ENCODE measurements at places on chromosomes 11 and 22.

DNA sequence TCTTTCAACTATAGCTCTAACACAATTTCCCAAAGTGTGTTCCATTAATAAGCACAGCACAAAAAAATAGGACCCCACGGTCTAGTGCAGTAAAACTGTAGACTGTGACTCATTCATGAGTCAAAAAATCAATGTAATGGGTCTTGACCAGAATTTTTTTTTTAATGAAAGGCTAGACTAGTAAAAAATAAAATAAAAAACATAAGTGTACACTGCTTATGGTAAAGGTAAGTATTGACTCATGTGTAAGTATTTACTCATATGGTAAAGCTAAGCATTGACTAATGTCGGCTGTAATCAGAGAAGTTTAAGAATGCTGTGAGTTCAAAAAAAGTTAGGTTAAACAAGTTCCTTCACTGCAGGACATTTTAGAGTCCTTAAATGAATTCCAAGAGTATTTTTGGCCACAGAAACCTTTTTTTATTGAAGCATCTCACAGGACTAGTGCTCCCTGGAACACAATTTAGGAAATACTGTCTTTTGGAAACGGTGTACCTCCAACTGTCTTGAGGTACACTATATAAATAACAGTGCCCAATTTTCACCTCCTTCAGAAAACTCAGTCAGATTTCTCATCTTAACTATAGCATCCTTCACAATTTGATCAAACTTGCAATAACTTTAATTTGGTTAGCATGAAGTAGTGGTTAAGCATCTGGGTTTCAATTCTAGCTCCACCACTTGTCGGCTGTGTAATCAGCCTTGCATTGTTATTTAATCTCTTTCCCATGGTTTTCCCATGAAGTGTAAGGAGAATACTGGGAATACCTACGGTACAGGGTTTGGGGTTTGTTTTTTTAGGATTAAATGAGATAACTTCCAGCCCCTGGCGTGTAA is 2.1 kb downstream of the CCDC73 start:
- DNase-seq = no peak

DNA sequence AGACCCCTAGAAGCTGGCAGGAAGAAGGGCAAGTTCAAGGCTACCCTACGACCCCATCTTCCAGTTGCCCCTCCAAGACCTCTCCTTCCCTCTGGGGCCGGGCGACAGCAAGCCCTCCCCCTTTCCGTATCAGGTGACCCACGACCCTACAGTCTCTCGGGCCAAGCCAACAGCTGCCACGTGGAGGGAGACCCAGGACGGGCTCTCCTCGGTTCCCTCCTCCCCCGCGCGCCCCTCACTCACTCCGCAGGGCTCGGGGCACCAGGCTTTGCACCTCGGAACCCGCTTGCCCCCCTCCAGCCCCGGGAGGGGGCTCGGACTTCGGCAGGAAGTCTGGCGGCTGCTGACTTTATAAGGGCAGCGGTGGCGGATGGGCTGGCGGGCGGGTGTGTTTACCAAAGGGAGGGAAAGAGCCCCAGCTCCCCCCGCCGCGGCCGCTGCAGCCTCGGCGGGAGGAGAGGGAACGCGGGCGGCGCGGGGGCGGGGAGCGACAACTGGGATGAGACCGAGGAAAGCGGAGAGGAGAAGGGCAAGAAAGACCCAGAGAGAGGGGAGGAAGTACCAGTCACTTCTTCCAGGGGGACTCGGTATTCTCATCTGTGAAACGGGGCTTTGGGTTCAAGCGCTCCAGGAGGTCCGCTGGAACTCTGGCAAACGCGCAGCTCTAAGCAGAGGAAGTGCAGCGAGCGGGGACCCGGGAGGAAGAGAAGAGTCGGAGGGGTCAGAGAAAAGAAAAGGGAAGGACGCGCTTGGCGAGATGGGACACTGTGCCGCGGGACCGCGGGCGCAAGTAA is 767 bp downstream of the SLC43A1 start:
- DNase-seq = peak; percentile 22

GRCh38 chr11:44030996-44031395 is 16.8 kb upstream of the ACCSL start:
- DNase-seq = no peak

DNA sequence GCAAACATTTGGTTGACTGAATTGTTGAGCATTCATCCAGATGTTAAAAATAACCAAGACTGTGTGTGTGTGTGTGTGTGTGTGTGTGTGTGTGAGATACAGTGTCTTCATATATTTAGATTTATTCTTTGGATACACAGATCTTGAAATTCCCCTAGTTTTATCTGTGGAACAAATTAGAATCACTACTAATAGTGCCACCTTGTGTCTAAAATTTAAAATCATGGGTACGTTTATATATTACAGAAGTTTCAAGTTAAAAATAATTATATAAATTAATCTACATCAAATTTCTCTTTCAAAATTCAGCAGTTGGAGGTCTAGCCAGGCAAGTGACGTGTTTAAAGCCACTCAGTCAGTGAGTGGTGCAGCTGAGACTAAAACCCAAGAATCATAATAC is 1566.2 kb upstream of the TENM4 start:
- no peak for DNase-seq

DNA sequence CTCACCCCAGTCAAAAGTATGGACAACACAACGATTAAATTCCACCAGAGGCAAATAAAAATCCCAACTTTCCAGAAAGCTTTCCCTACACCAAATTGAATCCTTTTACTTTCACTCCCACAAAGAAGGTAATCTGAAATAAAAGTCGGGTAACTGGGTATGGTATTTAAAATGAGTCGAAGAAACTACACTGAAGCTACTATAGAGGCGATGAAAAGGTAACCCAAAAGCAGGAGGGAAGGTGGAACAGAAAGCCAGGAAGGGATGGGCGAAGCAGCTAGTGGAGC is 1.1 kb downstream of the PICALM start:
- no peak for DNase-seq

GRCh38 chr22:22930571-22931556 is 43.2 kb downstream of the IGLL5 start:
- DNase-seq = no peak

- no peak for DNase-seq
These were observed 35.2 kb upstream of the FIBIN start for GRCh38 chr11:26958702-26959049.

GRCh38 chr11:76131671-76132631 is 74.4 kb downstream of the WNT11 start:
- no peak for DNase-seq

GRCh38 chr11:11722861-11723260 is 101.1 kb upstream of the GALNT18 start:
- DNase-seq = no peak

GRCh38 chr22:20526628-20527355 is 19.4 kb downstream of the MED15 start:
- DNase-seq = no peak

GRCh38 chr22:35128637-35129036 is 62.7 kb downstream of the ISX start:
- no peak for DNase-seq

GRCh38 chr11:32288276-32288675 is 147.1 kb downstream of the WT1 start:
- no peak for DNase-seq

DNA sequence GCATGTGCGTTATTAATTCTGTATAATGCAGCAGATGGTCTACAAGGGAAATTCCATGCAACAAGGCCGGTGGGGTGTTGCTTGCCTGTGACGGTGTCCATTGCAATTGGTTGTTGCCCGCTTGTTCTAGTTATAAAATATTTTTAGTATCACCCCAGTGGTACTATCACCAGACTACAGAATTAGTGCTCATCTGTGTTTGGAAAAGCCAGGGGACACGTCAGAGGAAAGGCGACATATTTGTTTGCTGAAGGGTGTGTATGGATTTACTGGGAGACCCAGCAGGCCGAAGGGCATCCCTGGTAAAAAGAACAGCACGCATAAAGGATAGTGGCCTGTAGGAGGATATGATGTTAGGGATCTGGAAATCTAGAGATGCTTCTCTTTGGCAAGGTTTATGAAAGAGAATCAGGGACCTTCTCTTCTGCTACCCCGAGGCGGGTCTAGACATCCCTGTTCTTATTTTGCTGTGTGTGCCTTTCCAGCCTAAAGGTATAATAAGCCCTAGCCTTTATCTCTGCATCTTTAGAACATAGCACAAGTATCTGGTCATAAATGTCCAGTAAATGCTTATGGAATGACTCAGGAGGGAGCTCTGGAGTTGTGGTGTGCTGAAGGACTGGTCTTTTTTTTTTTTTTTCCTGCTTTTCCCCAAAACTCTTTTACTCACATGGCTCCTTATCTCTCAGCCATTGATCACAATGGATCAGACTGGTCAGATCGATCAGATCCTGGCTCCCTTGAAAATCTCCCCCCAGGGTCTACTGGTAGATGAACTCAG is 90.9 kb downstream of the LDLRAD3 start:
- no peak for DNase-seq

DNA sequence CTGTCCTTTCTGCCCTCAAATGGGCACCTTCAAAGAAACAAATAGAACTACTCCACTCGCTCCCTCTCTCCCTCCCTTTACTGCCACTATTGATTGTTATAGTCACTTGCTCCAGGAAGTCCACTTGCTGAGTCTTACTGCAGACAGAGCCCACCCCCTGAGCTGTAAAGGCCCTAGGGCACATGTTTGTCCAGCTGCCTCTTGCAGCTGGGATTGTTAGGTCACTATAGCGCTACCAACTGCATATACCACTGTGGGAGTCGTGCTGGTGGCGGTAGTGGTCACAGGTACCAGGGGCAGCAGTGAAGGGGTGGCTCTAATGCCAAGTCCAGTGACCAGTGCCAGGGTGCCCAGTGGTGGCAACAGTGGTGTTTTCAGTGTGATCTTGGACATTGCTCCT is 4.4 kb upstream of the SREBF2 start:
- peak; percentile 68 for DNase-seq

- no peak for DNase-seq
These were observed 34.9 kb downstream of the TBC1D22A start for GRCh38 chr22:46797355-46797754.

- DNase-seq = peak; percentile 43
These were observed 2.9 kb upstream of the GGT5 start for GRCh38 chr22:24247564-24248344.

DNA sequence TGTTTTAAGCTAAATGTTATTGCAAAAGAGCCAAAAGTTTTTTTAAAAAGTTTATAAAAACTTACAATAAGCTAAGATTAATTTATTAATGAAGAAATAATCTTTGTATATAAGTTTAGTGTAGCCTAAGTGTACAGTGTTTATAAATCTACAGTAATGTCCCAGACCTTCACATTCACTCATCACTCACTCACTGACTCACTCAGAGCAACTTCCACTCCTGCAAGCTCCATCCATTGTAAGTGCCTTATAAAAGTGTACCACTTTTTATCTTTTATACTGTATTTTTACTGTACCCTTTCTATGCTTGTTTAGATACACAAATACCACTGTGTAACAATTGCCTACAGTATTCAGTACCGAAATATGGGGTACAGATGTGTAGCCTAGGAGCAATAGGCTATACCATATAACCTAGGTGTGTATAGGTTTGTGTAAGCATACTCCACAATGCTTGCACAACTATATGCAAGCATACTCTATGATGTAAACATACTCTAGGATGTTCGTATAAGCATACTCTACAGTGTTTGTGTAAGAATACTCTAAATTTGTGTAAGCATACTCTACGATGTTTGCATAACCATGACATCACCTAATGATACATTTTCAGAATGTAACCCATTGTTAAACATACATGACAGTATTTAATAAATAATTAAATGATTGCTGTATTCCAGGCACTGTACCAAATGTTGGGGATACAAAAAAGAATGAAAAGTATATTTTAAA is 953.0 kb downstream of the KCNA4 start:
- no peak for DNase-seq

- peak; percentile 2 for DNase-seq
These were observed 193.5 kb upstream of the PITPNB start for GRCh38 chr22:28112548-28113043.

Measured in COR-L47 (cell line).